IPS DF 19.7 (cell line): ENCODE measurements at places on chromosomes 3 and 15.

GRCh38 chr3:183158113-183158512 is 4.4 kb downstream of the LAMP3 start:
- DNase-seq: no peak

DNA sequence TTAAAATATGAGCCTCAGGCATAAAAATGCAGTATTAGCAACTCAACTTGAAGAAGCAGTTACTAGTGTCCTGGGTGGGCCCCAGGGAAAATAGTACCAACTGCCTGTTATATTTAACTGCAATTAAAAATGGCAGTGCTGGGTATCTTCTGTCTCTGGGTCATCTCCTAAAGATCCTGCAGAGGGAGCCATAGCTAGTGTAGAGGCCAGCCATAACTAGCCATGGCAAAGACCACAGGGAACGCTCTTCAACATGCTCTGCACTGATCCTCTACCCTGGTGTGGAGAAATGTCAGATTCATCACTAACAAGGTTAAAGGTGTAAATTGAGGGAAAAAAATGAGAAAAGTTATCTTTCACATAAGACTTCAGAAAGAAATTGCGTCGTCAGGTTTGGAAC is 181.3 kb downstream of the SNRPN start:
- DNase-seq: no peak

- DNase-seq: no peak
Observed at GRCh38 chr15:87167706-87168105, 1088.0 kb downstream of the AGBL1 start.

DNA sequence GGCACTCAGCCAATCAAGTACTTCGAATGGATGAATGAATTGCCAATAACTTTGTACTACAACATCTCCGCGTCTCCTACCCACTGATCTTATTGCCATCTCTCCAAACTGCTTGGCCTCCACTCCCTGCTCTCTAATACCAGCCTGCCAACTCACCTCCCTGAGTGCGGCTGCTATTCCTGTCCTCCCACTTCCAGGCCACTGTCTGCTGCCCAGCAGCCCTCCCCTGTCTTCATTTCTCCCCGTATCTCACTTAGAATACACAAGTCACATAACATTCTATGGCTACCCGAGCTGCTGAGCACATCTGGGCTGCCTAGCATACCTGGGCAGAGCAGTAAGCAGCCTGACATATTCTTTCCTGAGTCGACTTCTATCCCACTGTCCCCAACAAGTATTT is 149.9 kb upstream of the LRTM1 start:
- no peak for DNase-seq
